ENCODE measurements at places on chromosomes 4 and X.

DNA sequence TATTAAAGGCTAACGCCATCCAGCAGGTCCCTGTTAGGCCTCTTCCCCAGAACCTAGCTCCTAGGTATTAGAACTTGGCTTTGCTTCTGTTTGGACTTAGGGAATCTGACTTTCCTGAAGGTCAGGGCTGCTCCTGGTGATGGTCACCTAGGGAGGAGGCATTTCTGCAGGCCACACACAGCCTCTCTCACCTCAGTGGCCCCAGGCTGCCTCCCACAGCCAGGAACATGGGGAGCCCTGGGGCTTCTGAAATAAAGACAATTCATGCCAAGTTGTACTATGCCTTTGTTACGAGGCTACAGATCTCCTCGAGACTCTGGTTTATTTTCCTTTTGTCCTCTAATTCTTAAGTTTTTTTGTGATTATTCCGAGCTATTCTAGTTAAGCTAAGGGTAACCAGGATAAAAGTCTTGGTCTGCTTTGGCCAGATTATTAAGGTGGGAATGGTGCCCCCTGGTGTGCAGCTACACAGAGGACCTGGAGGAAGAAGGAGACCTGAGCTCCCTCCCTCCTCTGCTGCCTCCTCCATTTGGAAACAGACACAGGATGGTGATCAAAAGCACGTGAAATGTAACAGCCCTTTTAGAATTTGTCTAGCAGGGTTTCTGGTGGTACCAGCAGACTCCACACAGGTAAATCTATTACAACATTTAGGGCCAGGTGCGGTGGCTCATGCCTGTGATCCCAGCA is 131.0 kb downstream of the DCLK2 start:
- no peak for DNase-seq

DNA sequence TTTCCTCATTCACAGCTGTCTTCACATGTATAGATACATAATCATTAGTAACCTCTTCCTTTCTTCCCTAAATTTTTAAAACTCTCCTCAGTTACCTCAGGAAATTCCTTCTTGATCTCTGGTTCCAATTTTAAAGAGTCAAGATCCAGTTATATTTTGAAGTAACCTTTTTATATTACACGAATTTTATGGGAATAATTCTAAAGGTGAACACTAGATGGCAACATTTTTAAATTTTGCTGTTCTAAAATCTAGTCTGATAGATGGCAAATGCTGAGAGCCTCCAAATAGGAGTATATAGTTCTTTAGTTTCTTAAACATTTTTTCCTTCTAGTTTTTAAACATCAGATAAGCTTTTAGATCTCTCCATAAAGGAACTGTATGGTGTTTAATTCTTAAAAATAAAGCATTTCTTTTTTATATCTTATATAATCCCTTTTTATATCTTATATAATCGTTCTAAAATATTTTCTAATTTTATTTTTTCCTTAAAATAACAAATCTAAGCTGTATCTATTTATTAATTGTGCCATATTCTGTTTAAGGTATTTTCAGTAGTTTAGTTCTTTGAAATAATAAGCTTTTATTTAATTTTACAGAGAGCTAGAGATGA is 37.9 kb upstream of the PAPSS1 start:
- peak; percentile 2 for DNase-seq

GRCh38 chrX:69082753-69083150 is 82.5 kb downstream of the PJA1 start:
- no peak for DNase-seq

DNA sequence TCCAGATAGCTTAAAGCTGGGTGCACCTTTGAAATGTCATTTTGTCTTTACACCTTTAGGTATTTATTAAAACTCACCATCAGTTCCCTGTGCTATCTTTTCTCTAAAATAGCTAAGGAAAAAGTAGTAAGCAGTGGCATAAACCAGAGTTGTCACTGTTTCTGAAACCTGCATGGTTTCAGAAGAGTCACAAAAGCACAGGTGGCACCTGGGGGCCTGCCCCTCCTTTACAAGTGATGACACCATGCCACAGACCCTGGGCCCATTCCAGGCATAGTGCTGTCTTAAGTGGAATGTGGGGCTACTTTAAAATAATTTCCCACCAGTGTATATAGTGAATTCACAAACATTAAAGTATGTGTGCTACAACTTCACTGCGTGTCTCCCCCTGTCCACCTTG is 47.8 kb downstream of the DCUN1D4 start:
- DNase-seq: no peak

- peak; percentile 53 for DNase-seq
These were observed 183.2 kb downstream of the FBXW7 start for GRCh38 chr4:152352622-152353116.

DNA sequence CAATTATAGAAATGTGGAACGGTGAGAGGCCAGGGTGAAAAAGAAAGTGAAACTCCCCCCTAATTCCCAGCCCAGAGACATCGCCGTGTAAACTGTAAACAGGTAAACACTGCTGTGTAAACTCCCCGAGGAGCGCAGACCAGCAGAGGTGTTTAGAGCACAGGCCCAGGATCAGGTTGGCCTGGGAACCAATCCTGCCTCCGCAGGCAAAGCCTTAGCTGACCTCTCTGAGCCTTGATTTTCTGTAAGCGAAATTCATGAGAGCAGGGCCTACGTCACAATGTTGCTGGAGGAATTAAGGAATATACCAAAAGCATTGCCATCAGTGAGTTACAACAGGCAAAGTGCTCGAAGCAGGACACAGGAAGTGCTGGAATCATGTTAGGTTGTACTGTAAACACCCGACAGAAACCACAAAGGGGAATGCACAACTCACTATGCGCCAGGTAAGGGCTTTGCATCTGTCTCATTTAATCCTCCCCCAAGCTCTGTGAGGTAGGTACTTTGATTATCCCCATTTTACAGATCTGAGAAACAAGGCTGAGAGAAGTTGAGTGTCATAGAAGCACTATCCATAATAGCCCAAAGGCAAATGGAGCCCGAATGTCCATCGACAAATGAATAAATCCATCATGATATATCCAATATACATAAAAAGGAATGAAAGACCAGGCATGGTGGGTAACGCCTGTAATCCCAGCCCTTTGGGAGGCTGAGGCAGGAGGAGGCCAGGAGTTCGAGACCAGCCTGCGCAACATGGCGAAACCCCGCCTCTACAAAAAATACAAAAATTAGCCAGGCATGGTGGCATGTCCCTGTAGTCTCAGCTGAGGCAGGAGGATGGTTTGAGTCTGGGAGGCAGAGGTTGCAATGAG is 30.7 kb upstream of the KIAA0232 start:
- peak; percentile 24 for DNase-seq

- DNase-seq: no peak
These were observed 16.2 kb downstream of the NKX6-1 start for GRCh38 chr4:84482564-84483563.

DNA sequence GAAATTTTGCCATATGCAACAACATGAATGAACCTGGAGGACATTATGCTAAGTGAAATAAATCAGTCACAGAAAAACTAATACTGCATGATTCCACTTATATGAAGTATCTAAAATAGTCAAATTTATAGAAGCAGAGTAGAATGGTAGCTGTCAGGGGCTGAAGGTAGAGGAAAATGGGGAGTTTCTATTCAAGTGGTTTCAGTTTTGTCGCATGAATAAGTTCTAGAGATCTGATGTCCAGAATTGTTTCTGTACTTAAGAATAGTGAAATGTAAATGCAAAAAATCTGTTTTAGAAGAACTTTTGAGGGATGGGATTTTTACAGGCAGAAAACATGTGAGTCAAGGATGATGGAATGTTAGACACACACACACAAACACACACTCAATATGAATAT is 34.1 kb downstream of the SLITRK4 start:
- no peak for DNase-seq

DNA sequence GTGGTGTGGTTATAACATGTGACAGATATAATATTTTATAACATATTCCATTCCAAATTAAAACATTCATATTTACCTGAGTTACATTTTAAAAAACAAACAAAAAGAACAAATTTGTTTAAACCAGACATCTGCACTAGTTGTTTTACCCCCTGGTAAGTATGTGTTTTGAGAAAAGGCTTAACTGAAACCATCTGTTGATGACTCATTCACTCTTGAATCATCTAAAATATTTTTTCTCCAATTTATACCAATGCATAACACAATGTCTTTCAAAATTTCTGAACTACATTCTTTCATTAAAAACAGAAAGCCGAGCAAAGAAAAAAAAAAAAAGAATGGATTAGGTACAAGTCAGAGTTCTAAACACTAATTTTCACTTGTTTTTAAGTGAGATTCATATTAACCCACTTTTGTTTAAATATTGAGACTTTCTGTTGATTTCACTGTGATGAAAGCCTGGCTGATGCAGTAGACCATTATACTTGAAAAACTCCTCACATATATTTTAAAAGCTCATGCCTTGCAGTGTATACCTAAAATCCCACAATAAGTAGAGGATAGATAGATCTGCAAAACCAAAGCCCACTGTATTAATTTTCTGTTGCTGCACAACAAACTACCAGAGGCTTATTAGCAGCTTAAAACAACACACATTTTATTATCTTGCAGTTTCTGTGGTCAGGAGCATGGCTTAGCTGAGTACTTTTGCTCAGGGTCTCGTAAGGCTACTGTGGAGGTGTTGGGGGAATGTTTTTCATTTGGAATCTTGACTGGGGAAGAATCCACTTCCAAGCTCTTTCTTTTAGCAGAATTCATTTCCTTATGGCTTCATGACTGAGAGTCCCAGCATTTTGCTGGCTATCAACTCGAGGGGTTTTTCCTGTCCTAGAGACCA is 221.5 kb downstream of the PCDH18 start:
- DNase-seq: no peak

DNA sequence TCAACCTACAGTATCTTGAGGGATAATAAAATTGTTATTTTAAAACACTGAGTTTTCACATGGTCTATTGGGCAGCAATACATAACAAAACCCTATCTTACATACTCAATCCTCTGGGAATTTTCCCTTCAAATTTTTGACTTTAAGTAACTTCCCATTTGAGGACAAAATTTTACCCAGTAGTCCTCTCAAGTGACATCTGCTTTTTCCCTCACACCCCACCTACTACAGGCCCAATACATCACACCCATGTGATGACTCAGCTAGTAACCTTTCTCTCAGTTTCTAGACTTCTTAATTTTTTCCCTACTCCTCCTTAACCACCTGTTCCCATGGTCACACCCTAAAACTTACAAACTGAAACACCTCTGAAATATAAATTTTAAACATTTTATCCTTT is 12.2 kb upstream of the RAP1GDS1 start:
- no peak for DNase-seq

DNA sequence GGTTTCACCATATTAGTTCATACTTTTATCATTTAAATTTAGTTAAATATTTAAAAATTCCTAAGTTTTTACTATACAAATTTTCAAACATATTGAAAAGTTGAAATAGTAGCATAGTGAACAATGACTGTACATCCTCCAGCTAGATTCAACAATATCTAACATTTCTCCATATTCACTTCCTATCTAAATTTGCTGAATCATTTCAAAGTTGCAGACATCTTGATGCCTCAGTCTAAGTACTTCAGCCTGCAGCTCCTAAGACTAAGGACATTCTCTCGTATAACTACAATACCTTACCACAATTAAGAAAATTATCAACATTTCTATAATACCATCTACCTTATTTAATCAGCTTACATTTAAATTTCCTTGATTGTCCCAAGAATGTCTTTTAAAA is 132.7 kb downstream of the TMEM164 start:
- no peak for DNase-seq

GRCh38 chrX:12065251-12065650 is 73.0 kb upstream of the FRMPD4 start:
- no peak for DNase-seq

DNA sequence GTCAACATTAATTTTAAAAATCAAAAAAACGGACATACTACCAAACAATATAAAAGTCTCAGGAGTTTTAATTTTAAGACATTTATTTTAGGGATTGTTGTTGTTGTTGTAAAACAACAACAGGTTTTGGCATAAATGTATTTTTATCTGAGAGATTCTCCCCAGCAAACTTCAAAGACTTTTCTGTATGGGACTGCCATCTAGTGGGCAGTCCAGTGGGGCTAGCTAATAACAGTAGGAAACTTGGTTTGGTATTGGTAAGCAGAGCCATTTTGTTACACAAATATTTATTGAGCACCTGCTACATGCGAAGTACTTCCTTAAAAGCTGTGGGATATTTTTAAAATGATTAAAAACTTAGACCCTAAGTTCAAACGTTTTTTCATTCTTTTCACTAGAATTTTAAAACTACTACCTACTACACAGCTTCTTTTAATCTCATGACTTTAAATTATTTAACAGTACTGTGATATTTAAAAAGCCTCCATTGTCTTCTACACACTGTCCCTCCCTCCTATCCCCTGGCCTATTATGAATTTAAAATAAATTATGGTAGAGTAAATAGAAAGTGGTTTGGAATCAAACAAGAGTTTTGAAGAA is 1028.4 kb upstream of the INTU start:
- no peak for DNase-seq

DNA sequence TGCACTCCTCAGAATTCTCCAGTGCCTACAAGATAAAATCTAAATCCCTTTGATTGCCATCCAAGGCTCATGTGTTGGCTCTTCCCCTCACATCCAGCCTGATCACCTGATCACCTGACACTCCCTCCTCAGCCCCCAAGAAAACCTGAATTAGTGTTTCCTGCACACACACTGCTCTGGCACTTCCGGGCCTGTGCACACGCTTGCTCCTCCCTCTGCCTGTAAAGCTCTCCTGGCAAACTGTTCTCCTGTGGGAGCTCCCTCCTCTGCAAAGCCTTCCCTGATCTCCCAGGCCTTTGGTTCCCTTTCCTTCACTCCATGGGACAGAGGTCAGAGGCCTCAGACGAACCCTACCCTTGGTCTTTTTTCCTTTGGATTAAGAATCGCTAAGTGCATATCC is 19.9 kb downstream of the PHKA2 start:
- DNase-seq: no peak

DNA sequence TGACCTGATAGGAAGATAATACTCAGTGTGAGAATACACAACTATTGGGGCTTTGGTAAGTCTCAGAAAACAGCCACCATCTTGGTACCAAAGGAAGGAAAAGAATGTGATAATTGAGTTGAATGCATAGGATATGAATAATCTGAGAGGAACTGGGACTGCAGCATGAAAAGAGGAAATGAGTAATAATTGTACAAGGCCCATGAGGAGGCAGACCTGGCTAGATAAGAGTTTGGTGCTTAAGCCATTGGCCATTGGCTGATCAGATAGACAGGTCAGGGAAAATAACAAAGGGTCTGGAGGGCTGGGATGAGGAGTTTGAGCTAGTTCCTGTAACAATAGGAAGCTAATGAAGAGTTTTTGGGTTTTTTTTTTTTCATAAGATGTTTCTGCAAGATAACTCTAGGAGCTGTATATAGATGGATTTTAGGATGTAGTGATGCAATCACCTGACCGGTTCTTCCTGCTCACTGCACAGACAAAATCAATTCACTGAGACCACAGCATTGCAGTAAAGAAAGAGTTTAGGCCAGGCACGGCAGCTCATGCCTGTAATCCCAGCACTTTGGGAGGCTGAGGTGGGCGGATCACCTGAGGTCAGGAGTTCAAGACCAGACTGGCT is 5.3 kb upstream of the TRMT2B start:
- no peak for DNase-seq

DNA sequence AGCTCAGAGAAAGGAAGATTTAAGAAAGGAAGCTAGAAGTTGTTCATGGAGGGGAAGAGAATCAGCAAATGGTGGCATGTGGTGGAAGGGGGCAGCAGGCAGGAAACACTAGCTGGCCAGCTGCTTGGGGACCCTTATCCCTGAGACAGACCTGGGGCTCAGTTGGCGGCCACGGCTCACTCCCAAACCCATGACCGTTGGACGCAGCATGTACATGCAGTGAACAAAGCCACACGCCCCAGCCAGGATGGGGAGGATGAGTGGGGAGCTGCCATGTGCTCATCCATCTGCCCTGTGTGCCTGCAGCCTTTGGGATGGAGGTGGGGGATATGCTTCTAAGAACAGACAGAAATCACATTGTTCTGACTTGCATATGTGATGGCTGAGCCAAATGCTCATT is 155.2 kb upstream of the PABPC5 start:
- no peak for DNase-seq
